ENCODE measurements at places on chromosomes 6 and 20.

DNA sequence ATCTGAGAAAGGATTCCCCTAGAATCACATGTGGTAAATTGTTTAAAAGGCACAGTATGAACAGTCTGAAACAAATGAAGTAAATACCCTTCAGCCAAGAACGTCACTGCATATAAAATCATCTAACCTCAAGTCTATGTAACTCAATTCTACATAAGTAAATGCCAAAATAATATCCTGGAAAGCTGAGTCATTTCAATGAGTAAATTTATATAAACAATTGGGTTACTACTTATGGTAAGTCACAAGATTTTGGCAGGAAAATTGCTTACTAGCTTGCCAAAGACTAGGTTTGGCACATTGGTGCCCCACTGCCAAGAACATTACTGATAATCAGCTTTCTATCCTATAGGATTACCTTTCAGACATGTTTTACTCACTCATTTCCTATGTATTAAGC is 8.4 kb downstream of the GMDS start:
- DNase-seq: no peak

DNA sequence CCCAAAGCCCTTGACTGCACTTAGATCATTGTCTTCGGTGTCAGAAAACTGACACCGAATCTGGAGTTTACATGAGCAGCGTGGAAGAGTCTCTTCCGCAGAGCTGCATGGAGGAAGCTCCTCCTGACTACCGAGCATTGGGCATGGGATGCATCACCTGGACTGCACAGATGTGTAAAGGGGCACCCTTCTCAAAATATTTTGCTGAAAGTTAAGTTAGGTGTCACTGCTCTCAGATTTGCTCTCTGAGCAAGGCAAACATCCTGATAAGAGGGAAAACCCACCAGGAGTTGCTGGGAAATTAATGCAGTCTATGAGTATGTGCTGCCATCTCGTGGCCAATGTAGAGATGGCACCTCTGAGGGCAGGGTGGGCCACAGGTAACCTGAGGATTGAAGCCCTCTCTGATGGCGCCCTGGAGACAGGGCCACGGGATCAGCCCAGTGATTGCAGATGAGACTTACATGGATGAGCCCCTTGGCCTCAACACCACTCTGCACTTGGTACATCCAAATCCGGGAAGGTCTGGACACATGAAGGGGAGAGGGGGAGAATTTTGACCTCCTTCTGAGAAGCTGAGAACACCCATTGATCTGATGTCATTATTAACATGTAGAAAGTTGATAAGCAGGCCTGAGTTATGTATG is 129.9 kb downstream of the LPA start:
- DNase-seq: peak; percentile 75

DNA sequence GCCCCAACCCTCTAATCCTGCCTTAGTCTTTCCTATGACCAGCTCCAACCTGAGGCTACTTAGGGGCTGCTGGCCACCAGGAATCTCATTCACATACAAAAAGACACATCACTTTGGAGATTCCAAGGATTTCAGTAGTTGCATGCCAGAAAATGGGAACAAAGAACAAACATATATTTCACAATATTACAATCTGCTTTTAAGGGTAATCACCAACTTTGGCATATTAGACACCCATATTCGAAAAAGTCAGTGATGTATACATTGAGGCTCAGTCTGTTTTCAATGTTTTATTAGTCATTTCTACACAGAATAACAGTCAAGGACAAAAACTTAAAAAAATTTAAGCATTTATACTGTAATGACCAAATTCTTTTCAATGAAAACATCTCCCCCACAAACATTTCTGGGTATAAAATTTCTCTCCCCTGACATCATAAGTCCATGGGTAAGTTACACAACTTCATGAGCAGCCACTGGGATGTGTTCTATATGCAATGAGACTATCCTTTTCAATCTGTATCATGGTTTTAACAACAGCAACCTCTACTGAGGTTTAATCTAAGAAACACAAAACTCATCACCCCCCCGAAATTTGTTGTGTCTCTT is 103.5 kb downstream of the MAP7 start:
- DNase-seq: no peak

- DNase-seq: no peak
Measured at GRCh38 chr6:74410630-74411029, 714.6 kb downstream of the CD109 start.

GRCh38 chr6:33579828-33580714 is at the start of gene BAK1:
Gene BAK1 (minus strand): TSS chr6:33580276. CDS start chr6:33577604, 2,672 bp downstream.
- peak; percentile 91 for DNase-seq

Data from NCI-H1105 treated with DMSO at 0.1 percent for 48 hours (cell line).